Epithelial cell of proximal tubule (primary cell): ENCODE measurements at places on chromosomes 3 and 15. TPM values are rescaled to one million over a fixed set of nuclear protein-coding genes. Genes with fewer than 3 reads are reported as not detected.

PARP3 gene
- total RNA-seq, result 15.4 and 18.8 TPM in 2 replicates

MUC13 gene
- not detected in 2 replicates for total RNA-seq

VEPH1 gene
- 3.7 and 20.7 TPM in 2 replicates for total RNA-seq

SNX22 gene
- total RNA-seq, result 0.86 and 1.2 TPM in 2 replicates

SNRPA1 gene
- 62.4 and 97.7 TPM in 2 replicates for total RNA-seq

ALDH1A2 gene
- 18.7 and 72.1 TPM in 2 replicates for total RNA-seq

FBXO22 gene
- 38.7 and 42.5 TPM in 2 replicates for total RNA-seq

LARP6 gene
- total RNA-seq, result 28.8 and 34.8 TPM in 2 replicates

IQCF5 gene
- not detected in 2 replicates for total RNA-seq

LRRC34 gene
- total RNA-seq, result 9.8 and 17.1 TPM in 2 replicates

SYNM gene
- total RNA-seq, result 2.1 and 2.8 TPM in 2 replicates

FGF7 gene
- 0.07 TPM in 1 of 2 replicates, not detected in the other for total RNA-seq

EXD1 gene
- not detected in 2 replicates for total RNA-seq

CA12 gene
- 6.3 and 19.7 TPM in 2 replicates for total RNA-seq

TMEM45A gene
- 1.8 and 2.1 TPM in 2 replicates for total RNA-seq

ATP13A5 gene
- not detected in 2 replicates for total RNA-seq

TEX9 gene
- 3.3 and 4.7 TPM in 2 replicates for total RNA-seq
